ENCODE measurements at places on chromosomes 7 and 10.

- no peak for DNase-seq
Measured at GRCh38 chr10:79237454-79238157, 109.7 kb upstream of the PPIF start.

DNA sequence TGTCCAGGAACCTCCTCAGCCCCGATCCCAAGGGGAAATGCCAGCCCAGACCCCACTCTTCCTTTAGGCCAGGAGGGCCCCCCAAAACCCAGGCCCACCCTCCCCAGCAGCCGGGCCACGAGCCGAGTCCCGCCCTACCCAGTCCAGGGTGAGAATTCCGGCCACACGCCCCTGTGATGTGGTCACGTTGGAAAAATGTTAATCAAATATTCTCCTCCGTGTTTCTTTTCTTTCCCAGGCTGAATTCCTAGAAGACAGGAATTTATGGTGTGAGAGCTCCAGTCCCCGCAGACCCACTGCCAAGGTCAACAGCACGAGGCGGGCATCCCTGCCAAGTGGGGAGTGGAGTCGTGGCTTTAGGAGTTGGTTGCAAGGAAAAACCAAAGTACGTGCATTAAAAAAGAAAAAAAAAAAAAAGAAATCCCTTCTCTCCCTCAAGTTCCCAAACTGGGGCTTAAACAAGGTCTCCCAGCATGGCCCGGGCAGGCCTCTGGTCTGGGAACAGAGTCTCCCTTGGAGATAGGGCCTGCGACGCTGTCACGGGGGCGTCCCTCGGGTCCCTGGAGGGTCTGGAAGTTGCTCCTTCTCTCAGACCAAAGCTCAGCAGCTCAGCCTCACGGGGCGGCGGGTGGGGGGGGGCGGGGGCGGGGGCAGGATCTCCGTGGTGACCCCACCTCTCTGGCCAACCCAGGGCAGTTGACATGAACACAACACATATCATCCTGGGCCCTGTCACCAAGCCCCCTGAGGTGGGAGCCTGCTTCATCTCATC, 28.1 kb upstream of the ELN start:
- no peak for DNase-seq

DNA sequence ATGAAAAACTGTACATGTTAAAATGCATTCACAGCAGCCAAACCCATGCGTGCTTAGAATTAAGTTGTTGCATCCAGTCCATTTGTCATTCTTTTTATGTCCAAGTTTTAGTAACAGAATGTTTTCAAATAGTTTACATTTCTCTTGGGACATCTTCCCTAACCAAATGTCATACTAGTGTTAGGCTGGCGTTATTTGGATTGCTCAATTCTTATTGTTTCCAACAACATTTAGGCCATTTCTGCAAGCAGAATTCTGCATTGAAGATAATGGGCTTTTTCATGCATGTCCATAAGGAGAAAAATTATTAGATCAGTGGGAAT, 203.0 kb downstream of the HIBADH start:
- DNase-seq = no peak

DNA sequence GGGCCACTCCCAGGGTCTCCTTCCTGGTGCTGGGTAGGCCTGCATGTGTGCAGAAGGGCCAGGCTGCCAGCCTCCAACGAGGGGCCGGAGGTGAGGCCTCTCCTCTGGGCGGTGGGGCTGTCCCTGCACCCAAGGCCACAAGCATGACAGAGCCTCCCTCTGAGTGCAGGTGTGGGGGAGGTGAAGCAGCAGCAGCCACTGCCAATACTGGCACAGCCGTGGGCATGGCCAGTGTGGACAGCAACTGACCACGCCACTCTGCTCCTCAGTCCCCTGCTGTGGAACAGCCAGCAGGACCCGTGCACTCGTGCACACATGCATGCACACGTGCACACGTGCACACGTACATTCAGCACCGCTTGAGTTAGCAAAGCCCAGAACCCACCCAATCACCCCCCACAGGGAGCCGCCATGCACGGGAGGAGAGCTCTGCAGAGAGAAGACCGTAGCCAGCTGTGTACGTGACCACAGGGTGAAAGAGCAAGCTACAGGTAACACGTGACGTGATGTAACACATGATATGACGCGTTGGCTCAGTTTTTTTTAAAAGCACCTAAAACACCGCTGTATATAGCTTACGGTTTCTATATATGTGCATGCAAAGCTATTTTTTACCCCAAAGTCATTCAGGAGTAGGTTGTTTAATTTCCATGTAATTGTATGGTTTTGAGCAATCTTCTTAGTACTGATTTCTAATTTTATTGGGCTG, 23.1 kb downstream of the PAPOLB start:
- DNase-seq = no peak

GRCh38 chr7:133484086-133484485, 231.2 kb downstream of the EXOC4 start:
- DNase-seq = no peak

DNA sequence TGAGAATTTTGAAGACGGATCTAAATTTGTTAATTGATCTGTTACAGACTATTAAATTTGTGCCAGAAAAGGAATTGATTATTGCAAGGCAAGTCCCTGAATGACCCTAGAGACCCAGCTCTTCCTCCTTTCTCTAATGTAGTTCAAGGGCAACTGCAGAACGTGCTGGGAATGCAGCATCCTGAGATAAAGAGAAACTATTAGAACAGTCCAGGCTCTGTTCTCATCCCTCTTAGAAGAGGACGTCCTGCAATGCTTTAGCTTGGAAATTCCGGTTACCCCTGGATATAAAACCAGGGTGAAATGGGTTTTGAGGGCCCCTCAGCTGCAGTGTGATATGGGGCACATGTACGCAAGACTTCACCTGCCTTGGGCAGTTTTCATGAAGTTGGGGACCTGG, 67.3 kb downstream of the PTN start:
- DNase-seq = no peak

DNA sequence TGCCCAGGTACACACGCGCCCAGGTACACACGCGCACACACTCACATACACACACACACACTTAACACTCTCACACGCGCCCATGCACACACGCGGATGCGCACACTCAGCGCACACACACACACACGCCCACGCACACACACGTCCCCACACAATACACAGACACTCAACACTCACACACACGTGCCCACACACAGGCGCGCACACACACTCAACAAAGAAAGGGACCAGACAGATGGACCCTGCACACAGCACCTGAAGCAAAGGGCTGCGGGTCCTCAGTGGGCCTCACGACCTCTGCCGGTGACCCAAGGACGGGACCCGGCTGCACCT, 257.4 kb downstream of the ZMYND11 start:
- DNase-seq = no peak

- DNase-seq = no peak
Measured at GRCh38 chr7:22911889-22912288, 89.2 kb upstream of the TOMM7 start.

- DNase-seq = no peak
Measured at GRCh38 chr7:132691201-132691600, 114.9 kb upstream of the PLXNA4 start.

- DNase-seq = no peak
Measured at GRCh38 chr10:73910401-73910763, 550 bp upstream of the PLAU start.

DNA sequence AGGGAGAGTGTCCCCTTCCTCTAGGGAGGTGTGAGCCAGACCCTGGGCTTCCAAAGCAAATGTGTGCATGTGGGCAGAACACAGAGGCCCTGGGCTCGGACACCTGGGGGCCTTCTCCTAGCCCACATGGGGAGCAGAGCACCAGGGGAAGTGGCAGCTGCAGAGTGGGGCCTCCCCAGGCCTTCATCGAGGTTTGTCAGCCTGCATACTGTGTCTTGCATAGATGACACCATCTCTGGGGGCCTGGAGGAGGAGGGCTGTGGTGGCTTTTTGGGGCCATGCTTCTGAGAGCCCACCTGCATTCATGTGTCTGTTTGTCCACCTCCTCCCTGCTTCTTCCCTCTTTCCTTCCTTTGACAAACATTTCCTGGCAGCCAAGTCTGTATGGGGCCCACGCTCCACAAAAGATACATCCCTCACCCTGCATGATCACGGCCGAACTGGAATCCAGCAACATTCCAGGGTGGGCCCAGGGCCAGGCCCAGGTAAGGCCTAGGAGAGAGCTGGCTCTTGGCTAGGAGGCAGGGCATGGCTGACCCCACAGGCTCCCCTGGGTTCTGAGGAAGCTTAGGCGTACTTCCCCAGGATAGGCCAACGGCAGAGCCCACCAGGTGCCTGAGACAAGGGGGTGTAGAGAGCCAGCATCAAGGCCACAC, 79.2 kb downstream of the ZMIZ1 start:
- no peak for DNase-seq

- DNase-seq = no peak
Measured at GRCh38 chr10:65846541-65846940, 1079.3 kb upstream of the LRRTM3 start.

DNA sequence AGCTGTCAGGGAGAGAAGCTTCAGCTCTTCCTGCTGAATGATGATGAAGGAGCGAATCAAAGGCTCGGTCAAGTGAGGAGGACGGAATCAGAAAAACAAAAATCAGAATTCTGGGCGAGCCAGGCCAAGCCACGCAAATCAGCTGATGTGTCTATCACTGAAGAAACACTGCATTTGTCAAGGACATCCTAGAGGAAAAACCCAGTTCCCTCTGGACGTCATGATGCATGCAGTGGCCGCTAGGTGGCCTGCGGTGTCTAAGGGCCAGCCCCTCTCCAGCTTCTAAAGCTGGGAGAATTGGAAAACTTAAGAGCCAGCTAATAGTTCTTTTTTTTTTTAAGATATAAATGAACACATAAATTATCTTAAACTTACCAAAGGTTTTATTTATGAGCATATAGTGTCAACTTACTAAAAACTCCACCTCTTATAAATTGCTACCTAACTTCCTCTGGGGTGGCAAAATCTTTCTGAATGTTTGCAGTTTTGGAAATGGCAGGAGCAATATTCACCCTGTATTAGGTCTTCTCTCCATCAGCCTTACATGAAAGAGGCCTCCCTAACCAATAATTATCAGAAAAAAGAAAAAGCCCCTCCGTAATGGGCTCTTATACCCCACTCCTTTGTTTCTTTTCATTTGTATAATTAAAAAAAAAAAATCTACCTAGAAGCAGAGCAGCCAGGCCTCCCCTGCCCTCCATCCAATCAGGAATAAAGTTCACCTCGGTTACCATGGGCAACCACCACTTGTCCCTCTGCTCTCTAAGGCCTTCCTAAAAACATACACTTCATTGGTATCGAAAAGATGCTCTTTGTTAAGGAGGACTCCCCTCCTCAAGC, 186.8 kb downstream of the USP6NL start:
- no peak for DNase-seq

GRCh38 chr10:4646547-4646946, 179.5 kb upstream of the AKR1E2 start:
- DNase-seq = no peak

DNA sequence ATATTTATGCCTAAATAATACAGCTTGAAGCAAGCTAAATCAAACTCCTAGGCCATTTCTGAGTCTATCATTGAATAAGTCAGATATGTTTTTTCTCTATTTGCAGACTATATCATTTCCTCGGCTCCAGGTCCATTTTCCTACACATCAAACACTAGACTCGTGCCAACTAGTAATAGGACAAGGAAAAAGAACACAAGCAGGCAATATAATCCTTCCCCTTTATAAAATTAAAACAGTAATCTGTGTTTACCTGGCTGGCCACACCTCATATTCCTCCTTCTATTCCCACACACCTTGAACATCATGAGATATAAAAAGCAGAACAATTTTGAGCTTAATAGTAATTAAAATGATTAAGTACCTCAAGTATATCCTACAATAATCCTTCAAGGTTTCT, 325.7 kb downstream of the TFEC start:
- DNase-seq = no peak

DNA sequence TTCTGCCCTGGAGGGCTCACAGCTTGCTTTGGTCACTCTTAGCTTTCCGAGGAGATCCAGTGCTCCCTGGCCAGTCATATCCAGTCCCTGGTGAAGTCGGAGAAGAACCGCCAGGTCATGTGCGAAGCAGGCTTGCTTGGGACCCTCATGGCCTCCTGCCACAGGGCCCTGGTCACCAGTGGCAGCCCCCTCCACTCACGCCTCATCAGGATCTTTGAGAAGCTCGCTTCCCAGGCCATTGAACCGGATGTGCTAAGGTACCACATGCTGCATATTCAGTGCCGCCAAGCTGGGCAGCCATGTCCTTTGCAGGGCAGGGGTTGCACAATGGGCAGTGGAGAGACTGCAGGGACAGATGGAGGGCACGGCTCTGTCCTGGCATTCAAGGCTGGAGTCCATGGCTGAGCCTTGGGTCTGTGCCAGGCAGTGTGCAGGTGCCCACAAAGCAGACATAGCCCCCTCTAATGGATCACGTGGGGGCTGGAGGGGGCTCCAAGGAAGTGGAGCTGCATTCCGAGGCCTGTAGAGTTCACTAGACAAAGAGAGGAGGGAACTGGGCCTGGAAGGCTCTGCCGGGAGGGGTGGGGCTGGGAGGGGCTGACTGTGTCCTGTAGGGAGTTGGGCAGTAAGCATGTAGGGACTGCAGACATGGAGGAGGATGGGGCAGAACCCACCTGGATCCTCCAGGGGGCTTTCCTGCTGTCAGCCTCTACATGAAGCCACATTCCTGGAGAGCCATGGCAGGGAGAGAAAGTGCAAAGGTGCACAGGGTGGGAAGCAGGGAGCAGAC, 89.9 kb downstream of the WDFY4 start:
- DNase-seq = no peak

DNA sequence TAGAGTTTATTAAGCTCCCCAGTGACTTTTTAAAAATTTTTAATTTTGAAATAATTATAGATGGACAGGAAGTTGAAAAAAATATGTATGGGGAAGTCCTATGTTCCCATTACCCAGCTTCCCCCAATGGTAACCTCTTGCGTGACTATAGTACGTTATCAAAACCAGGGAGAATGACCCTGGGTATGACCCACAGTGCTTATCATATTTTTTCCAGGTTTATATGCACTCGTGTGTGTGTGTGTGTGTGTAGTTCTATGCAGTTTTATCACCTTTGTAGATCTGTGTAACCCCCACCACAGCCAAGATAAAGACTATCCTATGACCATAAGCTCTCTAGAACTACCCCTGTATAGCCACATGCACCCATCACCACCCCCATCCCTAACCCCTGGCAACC, 72.8 kb downstream of the TBXAS1 start:
- DNase-seq = no peak

DNA sequence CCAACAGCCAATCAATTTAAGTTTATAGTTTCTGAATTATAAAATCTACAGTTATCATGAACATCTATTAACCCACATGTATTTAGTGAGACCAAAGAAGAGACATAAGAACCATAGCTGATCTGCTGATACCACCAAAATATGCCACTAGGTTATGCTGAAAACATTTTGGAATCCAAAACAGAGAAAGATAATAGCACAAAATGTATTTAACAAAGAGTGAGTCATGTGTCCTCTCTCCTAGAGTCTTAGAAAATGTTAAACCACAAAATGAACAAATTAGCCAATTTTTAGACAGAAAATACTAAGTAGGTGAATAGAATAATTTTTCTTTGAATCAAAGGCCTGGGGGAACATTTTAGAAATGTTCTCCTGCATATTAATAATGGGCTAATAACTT, 527.5 kb downstream of the GPAM start:
- no peak for DNase-seq

- DNase-seq = no peak
Measured at GRCh38 chr10:1048349-1048731, 579 bp downstream of the IDI1 start.

GRCh38 chr10:49314806-49315205, 15.8 kb downstream of the C10orf71 start:
- no peak for DNase-seq

- no peak for DNase-seq
Measured at GRCh38 chr10:44684661-44685060, 226.5 kb upstream of the TMEM72 start.
